ENCODE measurements at places on chromosomes 3 and 15.

DNA sequence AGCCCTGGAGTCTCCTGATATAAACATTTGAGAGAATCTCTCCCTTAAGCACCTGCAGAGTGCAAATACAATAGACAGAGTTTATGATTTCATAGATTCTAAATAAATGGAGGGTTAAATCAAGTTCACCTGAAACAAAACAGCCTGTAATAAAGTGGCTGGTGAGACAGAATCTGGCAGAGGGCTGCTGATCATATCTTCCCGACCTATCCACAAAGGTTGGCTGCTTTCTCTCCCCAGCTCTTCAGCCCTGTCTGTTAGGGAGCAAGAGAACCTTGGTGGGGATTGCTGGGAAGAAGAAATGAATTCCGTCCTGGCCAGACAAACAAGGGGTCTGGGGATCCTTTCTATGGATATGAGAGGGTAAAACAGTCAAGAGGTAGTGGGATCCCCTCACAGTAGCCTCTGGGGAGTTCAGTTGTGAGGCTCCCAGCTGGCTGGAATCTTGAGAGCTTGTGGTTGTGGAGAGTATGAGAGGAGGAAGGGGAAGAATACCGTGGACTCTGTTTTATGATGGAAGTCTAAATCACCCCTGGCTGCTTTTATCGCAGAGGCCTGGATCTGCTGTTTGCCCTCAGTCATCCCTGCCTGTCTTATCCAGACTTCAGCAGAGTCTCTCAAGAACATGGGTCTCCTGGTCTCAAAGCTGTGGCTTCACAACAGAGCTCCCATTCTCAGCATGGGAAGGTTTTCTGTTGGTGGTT, 451.3 kb downstream of the NTRK3 start:
- no peak for DNase-seq

- no peak for DNase-seq
Observed at GRCh38 chr3:168250415-168250861, 154.7 kb upstream of the GOLIM4 start.

GRCh38 chr3:197362081-197362480, 63.7 kb upstream of the DLG1 start:
- DNase-seq = no peak

GRCh38 chr15:40108061-40108854, 421 bp downstream of the BMF start:
- no peak for DNase-seq

DNA sequence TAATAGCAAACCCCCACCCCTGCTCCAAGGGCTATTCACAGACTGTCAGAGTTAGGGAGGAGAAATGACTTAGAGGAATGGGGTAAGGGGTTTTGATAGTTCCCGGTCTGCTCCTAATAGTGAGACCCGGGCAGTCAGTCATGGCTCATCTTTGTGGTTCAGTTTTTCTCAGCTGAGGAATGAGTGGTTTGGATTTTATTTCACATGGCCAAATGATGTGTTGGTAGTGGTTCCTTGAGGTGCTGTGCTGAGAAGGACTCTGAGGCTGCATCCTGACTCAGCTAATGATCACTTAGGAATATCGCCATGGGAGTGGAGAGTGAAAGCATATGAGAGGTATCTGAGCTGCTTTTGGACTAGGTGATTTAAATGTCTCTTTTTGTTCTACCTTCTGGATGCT, 80.2 kb downstream of the LPP start:
- DNase-seq = no peak

DNA sequence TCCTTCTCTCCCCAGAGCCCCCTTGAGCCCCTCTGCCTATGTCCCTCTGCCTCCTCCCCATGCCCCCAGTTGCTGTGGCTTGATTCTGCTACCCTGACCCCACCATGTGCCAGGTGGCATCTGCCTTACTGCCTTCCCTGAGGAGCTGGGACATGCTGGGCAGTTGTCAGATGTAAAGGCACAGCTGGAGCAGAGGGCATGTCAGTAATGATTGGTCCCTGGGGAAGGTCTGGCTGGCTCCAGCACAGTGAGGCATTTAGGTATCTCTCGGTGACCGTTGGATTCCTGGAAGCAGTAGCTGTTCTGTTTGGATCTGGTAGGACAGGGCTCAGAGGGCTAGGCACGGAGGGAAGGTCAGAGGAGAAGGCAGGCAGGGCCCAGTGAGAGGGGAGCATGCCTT, 3.5 kb upstream of the PPCDC start:
- DNase-seq = no peak

- peak; percentile 42 for DNase-seq
Observed at GRCh38 chr15:59298225-59298853, 74.3 kb downstream of the MYO1E start.

GRCh38 chr15:50135031-50135551, 16.1 kb upstream of the ATP8B4 start:
- DNase-seq = peak; percentile 64

DNA sequence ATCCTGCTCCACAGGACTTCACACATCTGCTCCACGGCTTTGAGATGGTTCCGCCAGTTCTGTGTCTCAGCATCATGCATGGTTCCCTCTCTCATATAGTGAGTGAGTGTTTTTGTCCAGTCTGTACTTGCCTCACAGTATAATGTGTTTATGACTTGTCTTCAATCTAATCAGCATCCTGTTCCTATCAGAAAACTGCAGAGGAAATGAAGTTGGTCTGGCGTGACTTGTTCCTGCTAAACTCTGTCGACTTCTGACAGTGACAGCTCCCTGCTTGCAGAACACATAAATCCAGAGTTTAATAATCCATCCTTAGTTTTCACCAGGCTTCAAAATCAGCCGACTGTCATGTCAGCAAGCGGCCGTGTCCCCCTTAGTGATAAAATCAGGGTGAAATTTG, 222.3 kb downstream of the SLCO3A1 start:
- no peak for DNase-seq

- DNase-seq = peak; percentile 69
Observed at GRCh38 chr3:190585805-190586630, 72.1 kb downstream of the IL1RAP start.

DNA sequence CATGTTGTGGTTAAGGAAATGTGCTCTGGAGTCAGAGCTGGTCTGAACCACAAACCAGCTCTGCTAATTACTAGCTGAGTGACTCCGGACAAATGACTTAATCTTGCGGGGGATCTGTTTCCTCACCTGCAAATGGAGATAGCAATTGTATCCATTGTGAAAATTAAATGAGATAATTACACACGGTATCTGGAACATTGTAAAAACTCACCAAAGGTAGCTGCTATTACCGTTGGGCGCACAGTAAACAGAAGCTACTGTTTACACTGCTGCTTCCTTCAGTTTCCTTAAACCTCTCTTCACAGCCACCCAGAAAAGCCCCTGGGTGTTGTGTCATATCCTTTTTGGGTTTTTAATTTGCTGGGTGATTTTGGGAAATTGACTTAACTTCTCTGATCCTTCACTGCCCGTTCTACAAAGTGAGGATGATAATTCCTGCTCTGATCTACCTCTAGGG, 107.8 kb downstream of the MEGF11 start:
- no peak for DNase-seq

DNA sequence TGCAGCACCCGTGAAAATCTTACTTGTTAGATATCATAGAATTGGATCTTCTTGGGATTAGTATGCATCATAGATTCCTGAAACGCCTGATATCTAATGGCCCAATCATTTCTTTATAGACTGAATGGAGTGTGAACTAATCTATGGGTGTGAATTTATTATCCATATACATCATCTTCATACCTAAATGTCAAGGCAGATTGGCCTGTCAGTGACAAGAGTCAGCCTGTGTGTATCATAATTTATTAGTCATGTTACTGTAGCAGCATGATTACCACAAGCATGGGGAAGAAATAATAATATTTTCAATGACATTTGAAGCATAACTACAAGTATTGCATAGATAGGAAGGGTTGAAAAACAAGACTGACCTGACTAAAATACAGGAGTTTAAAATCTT, 235.8 kb downstream of the RAP2B start:
- DNase-seq = no peak

GRCh38 chr3:158671821-158672214, 630 bp downstream of the LXN start:
- DNase-seq = no peak

GRCh38 chr3:64988188-64988587, 300.4 kb upstream of the ADAMTS9 start:
- DNase-seq = no peak

DNA sequence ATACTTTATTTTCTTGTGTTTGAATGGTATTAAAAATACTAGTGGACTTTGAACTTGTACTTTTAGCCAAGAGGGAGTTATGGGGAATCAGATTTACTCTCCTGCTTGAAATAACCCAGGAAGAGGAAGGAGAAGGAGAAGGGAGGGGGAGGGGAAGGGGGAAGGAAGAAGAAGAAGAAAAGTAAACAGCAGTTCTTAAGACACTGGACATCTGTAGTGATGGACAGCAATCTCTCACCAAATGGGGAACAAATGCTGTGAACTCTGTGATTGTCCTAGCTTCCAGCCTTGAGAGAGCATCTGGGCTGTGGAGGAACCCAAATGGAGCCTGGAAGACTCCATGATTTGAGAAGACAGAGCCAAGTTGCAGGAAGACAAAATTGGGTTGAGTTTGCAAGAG, 52.0 kb downstream of the VPS8 start:
- DNase-seq = no peak

- no peak for DNase-seq
Observed at GRCh38 chr3:123327956-123328850, 120.7 kb downstream of the ADCY5 start.

DNA sequence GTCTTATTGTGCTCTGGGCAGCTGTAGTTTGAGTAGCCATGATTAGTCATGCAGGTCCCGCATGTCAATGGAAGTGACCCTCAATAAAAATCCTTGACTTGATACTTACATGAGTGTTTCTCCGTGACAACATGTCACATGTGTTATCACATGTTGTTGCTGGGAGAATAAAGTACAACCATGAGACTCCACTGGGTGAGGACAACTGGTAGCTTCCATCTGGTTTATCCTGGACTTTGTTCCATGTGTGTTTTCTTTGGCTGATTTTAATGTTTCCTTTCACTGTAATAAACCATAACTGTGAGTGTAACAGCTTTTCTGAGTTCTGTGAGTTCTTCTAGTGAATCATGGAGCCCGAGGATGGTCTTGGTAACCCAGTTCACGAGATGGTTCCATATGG, 63.1 kb upstream of the NDN start:
- DNase-seq = no peak

- no peak for DNase-seq
Observed at GRCh38 chr3:133488785-133489367, 84.6 kb upstream of the CDV3 start.
